ENCODE measurements at places on chromosomes 11 and 22. TPM values are rescaled to one million over a fixed set of nuclear protein-coding genes. Genes with fewer than 3 reads are reported as not detected.
A peak's percentile ranks its signal among the peaks of the same experiment; 100 is the strongest.

GRCh38 chr11:14974515-14975251 is 2.5 kb upstream of the CALCA start:
- H3K4me1 ChIP-seq: no peaks in the 10 kb centered on the region
- no peaks in the 10 kb centered on the region for H3K36me3 ChIP-seq
- no peak for DNase-seq
- peaks cover 6% of the 10 kb centered on the region for H3K27me3 ChIP-seq

DNA sequence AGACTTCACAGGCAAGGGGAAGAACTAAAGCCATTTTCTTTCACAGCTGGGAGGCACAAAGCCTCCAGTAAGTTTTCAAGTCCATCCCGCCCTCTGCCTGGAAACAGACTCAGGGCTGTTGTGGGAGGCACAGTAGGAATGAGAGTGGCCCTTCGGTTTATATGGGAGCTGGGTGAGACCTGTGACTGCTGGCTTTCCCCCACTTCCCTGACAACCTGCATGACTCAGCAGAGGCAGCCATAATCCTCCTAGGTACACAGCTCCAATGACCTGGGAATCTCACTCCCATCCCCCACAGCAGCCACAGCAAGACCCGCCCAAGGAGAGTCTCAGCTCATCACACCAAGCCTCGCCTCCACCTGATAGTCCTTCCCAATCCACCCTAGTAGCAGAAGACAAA is 12.1 kb upstream of the TMEM45B start:
- H3K36me3 ChIP-seq: no peaks in the 10 kb centered on the region
- no peaks in the 10 kb centered on the region for H3K4me1 ChIP-seq

DNA sequence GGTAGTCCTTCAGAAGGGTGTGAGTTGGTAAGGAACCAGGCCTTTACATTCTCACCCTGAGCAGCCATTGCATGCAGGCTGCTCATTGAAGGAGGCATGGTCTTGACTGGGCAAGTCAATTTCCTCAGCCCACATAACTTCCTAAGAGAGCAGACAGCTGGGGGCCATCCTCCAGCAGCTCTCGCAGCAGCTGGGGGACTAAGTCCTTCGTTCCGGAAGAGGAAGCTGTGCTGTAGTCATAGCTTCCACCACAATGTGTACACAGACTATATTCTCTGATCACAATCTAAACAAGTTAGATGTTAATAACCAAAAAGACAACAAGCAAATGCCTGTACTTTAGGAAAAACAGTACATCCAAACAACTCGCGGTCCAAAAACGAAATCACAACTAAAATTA is 30.1 kb upstream of the MPPED1 start:
- DNase-seq: peak; percentile 69
- no peaks in the 10 kb centered on the region for H3K36me3 ChIP-seq
- peaks cover 22% of the 10 kb centered on the region for H3K4me1 ChIP-seq

DNA sequence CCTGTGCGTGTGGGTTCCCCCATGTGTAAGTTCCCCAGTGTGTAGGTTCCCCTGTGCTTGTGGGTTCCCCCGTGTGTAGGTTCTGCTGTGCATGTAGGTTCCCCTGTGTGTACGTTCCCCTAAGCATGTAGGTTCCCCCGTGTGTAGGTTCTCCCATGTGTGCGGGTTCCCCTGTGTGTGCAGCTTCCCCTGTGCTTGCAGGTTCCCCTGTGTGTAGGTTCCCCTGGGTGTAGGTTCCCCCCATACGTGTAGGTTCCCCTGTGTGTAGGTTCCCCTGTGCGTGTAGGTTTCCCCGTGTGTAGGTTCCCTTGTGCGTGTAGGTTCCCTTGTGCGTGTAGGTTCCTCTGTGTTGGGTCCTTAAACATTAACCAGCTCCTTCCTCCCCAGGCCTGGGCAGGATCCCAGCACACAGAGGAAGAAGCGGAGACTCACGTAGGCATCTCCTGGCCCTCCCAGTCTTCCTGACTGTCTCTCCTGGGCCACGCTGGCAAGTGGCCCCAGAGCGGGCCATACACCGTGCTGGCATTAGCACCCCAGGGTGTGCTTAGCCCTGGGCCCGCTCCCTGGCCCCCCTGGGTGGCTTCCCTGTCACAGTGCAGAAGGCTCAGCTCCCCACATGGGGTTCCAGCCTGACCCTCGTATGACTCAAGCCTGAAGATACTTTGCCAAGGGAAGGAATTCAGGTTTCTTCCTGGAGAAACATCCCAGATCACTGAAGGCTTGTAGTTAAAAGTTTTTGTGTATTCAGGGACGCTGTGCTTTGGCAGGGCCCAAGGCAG is 2.8 kb upstream of the GRAMD4 start:
- peaks cover 23% of the 10 kb centered on the region for H3K4me1 ChIP-seq
- no peaks in the 10 kb centered on the region for H3K36me3 ChIP-seq
- no peaks in the 10 kb centered on the region for H3K27me3 ChIP-seq
- H3K4me3 ChIP-seq: no peak overlapping the region

Gene THY1
- 2.5 TPM for total RNA-seq

All from SJCRH30 (cell line).